Endothelial cell of umbilical vein (primary cell): ENCODE measurements at places on chromosomes 1 and 21.

DNA sequence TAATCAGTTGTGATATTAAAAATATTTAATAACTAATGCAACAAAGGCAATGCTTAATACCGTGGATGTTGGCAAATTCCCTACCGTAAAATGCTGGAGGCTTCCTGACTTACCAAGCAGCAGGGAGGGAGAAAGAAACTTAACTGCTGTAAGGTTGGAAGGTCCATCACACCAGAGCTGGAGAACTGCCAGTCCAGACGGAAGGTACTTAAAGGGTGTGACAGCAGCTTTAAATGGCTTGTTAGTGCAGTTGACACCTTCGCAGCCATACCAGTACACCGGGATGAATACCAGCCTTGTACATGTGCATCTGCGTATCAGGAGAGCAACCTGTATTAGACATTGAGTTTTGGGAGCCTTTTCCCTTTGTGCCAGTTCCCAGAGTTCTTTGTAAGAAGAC is 269.5 kb upstream of the NCAM2 start:
- DNase-seq: no peak

GRCh38 chr21:27246741-27247140 is 279.9 kb upstream of the ADAMTS5 start:
- DNase-seq: no peak

DNA sequence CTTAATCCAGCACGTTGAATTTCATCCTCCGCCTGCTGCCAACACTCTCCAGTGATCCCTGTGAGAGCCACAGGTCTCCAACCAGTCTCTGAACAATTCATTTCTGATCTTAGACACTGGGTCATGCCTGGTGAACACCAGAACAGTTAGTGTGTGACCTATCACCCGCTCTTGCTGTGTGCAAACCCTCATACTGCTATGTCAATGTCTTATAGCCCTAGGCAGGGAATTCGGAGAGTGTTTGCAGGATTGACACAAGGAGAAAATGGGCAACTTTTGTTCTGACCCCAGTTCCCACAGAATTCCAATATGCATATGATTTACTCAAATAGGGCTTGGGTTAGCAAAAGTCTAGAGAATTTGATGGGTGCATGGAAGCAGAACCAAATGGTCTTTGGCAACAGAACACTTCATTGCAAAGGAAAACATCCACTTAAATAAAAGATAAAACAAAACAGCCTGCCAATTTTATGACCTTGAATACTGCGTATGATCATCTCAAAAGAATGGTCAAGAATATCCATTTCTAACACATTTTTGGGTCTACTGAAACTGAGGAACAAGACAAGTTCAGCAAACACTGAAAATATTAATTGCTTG is 23.0 kb upstream of the GUCA2B start:
- DNase-seq: no peak

- DNase-seq: peak; percentile 38
Measured at GRCh38 chr21:15631342-15631741, 98.4 kb upstream of the USP25 start.

DNA sequence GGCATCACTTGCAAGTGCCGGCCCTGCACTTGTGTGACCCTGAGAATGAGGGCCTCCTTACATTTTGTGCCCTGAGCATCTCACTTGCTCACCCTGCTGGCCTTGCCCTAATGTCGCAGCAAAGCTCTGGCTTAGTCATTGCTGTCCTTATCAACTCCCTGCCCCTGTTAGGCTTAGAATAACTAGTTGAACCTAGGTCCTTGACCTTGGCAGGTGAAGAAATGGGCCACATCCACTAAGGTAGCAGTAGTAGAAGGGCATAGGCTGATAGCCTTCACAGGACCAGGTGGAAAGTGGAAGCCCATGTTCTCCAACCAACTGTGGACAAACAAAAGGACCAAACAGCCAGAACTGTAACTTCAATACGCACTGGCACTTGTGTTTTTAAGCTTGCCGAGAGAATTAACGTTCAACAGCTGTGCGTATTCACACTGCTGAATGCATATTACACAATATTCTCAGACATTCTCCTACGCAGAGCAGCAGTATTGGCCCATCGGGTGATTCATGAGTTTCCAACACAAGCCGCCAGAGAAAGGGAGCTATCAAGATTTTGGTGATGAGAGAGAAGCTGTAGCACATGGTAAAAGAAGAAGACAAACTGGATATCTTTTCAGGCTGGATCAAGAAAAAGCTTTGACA is 27.7 kb upstream of the PTGFRN start:
- peak; percentile 26 for DNase-seq

DNA sequence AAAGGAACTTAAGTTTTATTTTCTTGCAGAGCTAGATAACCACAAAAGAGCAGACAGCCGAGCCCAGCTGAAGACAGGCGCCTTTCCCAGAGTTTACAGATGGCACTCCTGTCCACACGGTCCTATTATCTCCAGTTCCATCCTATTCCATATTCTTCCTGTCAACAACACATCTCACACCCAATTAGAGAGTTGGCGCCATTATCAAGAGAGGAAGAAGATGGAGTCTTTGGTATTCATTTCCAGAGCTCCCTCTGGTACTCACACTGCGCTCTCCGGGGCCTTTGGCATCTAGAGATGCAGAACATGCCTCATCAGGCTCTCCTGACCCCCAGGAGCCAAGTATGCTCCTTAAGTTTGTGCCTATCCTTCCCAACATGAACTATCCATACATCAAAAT is 43.3 kb upstream of the SIPA1L2 start:
- DNase-seq: no peak

- DNase-seq: peak; percentile 81
Measured at GRCh38 chr1:25469177-25469576, 38.5 kb downstream of the MACO1 start.

DNA sequence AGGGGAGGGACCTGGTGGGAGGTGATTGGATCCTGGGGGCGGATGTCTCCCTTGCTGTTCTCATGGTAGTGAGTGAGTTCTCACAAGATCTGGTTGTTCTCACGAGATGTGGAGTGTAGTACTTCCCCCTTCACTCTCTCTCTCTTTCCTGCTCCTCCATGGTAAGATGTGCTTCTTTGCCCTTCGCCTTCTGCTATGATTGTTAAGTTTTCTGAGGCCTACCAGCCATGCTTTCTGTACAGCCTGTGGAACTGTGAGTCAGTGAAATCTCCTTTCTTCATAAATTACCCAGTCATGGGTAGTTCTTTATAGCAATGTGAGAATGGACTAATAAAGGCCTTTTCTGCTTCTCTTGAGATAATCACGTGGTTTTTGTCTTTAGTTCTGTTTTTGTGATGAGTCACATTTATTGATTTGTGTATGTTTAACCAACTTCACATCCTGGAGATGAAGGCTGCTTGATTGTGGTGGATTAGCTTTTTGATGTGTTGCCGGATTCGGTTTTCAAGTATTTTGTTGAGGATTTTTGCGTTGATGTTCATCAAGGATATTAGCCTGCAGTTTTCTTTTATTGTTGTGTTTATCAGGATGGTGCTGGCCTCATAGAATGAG is 45.5 kb downstream of the RABGAP1L start:
- DNase-seq: no peak

DNA sequence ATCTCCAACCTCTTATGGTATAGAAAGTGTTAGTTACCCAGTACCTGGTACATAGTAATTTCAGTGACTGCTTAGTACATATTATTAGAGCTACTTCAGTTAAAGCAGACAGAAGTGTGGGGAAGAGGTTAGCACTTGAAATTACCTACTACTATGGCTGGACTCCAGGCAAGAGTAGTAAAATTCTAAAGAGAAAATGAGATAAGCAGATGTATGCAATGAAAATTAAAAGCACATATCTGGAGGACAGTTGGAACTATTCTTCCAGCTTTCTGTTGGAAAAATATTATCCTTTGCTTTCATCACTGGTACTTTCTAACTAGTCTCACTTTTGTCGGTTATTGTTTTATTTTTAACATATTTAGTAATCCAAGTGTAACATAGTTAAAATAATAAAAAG is 23.7 kb downstream of the DHX9 start:
- DNase-seq: no peak

DNA sequence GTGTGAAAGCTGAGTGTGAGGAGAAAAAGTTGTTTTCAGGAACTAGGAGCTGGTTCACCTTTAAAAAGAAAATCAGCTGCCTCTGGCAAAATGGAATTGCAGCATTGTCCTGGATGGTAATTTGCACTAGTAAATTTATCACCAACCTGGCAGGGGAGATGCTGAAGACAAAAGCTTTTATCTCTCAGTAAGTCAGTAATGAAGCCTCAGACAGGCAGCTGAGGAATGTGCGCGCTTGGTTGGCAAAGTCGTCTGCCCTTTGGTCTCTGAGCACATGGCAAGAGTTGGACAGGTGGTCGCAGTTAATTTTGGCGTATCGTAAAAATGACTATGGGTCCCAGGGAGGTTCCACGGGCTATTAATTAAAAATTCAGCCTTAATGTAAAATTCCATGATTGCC is 131.9 kb downstream of the BACH1 start:
- no peak for DNase-seq

DNA sequence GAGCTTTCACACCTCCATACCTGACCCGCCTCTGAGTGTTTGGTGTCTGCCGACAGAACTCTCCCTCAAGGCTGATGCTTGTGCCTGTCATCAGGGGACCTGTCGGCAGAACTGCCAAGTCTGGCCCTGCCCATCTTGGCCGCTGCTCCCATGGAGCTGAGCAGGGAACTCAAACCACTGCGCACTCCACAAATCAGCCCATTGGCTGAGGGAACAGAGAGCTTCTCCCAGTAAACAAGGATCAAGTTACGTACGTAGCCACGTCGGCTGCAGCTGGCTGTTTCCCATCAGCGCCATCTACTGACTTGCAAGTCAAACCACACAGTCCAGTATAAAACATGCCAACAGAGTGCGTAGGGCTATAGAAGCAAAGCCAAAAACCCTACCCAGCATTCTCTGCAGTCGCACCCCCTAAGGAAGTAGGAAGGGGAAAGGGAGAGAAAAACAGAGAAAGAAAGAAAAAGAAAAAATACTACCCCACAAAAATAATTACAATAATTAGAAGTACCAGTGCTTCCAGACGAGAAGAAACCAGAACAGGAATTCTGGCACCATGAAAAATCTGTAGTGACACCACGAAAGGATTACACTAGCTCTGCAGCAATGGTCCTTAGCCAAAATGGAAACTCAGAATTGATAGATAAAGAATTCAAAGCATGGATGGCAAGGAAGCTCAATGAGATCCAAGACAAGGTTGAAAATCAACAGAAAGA is 13.1 kb downstream of the KRTAP13-1 start:
- DNase-seq: no peak

DNA sequence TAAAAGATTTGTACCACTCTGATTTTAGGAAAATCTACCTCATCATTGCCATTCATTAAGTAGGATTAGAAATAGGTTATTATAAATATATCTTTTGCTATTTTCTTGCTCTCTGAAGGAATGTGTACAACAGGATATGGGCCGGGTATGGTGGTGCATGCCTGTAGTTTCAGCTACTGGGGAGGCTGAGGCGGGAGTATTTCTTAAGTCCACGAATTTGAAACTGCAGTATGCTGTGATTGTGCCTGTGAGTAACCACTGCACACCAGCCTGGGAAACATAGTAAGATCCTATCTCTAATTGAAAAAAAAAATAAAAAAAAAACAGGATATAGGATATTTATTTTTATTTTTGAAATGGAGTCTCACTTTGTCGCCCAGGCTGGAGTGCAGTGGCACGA is 50.0 kb downstream of the CLIC4 start:
- DNase-seq: no peak

DNA sequence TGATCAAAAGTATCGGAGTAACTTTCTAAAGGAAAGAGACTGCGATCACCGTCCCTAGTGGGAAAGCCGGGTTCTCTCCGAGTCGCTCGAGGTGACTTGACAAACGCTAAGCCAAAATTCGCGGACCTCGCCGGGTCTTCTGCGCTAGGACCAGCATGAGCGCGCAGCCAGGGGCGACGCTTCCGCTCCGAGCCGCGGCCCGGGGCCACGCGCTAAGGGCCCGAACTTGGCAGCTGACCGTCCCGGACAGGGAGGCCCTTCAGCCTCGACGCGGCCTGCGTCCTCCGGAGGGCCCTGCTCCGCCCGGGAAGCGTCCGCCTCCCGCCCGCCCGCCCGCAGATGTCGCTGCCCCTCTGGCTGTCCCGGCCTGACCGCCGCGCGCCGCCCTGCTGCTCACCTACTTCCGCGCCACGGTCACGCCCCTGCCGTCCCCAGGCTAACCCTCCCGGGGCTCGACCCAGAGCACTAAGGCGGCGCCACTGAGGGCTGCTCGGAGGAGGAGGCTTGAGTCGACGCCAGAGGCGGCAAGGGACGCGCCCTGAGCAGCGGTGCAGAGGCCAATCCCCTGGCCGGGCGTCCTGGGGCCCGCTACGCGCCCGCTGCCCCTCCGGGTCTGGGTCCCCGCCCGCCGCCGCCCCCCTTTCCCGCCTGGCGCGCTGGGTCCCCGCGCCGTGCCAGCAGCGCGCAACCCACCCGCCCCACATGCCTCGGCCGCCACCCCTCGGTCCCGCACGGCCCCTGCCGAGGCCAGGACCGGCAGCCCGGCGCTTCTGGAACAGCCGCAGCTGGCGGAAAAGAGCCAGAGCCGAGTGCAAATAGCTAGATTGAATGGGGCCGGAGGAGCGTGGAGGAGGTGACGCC is 896 bp upstream of the DUSP10 start:
- DNase-seq: peak; percentile 50

- no peak for DNase-seq
Measured at GRCh38 chr1:35394386-35394785, 125.9 kb downstream of the ZMYM4 start.

DNA sequence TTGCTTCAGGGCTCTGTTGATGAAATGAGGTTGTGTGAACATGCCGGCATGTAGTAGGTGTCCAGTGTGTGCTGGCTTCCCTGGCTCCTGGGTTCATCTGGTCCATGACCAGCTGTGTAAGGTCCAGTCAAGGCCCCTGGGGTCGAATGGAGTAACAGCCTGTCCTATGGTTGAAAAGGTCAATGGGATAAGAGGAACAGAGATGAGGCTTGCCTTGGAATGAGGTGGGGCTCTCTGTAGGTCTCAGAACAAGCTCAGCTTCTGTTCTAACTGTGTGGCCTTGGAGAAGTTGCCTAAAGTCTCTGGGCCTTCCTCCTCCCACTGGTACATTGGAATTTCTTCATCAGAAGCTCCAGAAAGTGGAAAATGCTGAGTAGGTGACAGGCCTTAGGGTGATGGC is 26.6 kb downstream of the RPS6KA1 start:
- no peak for DNase-seq

- DNase-seq: no peak
Measured at GRCh38 chr1:206962272-206962671, 8.0 kb downstream of the FCAMR start.

DNA sequence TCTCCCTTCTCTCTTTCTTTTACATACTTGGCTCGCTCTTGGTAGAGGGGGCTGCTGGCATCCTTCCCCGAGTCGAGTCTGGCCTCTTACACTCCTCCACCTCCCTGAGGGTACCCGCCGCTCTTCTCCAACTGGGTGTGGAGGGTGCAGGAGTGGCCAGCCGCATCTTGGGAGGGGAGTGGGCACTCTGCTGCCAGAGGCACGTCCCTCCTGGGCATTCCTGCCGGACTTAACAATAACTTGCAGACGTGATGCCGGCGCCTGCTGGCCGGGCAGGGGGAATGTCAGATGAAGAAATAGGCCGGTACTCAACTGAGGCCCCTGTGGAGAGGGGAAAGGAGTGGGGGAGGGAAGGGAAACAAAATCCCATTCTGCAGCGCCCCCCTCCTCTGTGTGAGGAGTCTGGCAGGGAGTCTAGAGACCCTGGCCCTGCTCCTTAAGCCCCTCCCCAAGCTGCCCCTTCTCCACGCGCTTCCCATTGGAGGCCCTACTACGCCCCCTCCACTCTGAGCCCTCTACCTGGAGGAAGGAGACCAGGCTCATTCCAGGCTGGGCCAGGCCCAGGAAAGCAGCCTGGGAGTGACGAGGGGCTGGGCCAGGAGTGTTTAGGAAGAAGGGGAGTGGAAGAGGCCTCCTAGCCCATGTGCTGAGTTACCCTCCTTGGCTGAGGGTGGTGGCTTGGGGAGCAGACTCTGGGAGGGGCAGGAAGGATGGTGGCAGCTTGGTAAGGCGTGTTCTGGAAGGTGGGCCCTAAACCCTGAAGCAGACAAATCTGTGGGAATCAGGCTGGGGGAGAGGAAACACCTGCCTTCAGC is 1.8 kb downstream of the ATP2B4 start:
- DNase-seq: peak; percentile 69
